ENCODE measurements at places on chromosomes 13 and 19.

DNA sequence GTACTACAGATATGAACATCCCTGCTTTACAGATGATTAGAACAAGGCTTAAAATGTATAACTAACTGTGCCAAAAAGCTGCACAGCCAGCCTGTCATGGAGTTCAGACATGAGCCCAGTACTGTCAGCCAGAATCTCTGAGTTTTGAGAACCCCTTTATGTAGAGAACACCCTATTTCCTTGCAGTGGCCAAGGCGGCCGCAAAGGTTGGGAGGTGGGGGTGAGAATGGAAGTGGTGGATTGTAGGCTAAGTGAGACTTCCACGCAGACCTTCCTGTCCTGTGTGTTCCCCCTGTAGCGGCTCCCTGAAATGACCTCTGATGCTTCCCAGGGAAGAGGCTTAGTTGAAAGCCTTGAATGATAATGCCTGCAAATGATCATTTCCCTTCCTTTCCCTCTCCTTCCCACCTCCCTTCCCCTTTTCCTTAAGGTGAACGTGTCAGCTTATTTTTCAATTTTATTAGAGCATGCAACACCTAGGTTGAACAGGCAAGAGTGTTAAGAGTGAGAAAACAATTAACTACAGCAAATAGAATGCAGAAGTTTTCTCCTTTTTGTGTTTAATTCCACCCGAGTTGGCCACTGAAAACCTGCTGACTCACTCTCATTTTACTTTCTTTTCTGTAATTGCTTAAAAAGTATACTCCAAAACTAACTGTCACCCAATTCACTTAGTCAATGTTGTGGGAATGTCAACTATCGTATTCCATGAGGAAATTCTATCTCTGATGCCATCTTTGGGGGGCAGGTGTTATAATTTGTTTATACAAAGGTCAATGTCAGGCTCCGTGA is 167.0 kb upstream of the EDNRB start:
- DNase-seq = no peak

- DNase-seq = no peak
Measured at GRCh38 chr13:44664308-44664707, 88.2 kb upstream of the TSC22D1 start.

GRCh38 chr13:108263621-108264355 is 5.7 kb upstream of the TNFSF13B start:
- DNase-seq = no peak

GRCh38 chr13:37460166-37460565 is 138.4 kb downstream of the POSTN start:
- DNase-seq = no peak

DNA sequence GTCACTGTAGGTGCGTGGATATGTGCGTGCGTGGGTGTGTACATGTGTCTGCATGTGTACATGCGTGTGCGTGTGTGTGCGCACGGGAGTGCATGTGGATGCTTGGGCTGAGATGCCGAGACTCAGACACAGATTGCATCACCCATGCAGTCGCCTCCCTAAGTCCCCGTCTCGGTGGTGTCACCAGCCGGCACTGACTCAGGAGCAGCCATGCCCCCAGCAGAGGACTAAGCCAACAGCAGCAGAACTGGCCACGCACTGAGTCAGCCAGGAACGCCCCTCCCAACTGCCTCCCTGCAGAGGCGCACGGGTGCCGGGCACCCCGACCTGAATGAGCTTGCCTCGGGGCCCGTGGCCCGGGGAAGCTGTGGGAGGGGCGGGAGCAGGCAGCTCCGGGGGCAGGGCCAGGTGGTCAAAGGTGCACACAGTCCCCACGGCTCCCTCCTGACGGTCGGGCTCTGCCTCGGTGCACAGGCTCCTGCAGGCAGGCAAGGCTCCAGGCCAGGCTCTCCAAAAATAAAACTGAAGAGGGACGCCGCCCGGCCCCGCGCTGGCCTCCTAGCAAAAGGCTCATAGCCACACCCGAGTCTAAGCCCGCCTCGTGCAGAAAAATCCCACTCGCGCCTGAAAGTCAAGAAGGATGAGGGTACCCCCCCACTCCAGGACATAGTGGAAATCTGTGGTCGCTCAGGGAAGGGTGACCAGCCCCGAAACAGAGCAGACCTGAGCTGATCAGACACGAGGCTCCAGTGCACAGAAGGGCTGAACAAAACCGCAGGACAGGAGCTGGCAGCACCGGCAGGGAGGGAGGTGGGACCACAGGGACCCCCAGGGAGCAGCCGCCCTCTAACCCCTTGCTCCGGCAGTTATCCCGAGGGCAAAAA is 49.2 kb downstream of the GADD45B start:
- no peak for DNase-seq

GRCh38 chr19:34075661-34076091 is 96.6 kb upstream of the LSM14A start:
- no peak for DNase-seq

- DNase-seq = no peak
Measured at GRCh38 chr13:37701306-37701705, 102.7 kb upstream of the POSTN start.

DNA sequence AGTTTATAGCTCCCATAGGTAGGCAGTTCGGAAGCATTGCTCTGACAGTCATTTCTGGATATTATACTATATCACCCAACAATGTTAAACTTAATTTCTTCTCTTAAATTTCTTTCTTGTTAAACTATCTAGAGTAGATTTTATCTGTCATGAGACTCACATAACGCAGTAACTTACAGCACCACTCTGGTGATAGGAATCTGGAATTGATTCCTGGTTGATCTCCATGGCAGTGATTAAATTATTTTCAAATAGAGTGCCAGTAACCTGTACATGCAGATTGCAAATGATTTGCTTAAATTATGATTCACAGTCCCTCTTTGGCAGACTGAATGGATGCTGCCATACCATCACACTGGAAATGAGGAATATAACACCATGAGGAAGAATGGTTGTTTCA is 722.1 kb downstream of the DACH1 start:
- no peak for DNase-seq

DNA sequence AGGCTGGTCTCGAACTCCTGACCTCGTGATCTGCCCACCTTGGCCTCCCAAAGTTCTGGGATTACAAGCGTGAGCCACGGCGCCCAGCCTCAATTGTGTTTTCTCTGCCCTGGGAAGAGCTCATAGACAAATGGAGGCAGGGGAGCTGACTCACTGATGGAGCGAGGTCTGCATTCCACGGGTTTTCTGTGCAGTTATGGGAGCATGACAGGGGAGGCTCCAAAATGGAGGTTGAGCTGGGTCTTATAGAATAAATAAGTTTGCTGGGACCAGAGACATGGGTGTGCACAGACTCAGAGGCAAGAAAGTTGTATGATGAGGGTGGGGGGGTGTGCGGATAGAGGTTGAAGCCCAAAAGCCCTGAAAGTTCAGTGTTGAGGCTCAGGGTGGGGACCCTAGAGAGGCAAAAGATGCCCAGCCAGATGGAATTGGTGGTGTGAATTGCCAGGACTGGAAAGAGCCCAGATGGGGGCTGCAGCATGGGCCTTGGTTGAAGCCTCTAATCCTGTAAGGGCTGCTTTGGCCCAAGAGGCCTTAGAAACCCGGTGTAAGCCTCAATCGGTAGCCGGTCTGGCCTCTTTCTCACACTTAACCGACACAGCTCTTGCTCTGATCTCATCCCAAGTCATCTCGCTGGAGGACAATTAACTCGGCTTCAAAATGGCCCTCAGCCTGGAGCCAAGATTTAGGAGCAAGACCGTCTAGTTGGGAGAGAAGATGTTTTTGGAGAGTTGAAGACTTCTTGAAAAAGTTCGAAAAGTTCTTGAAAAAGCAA is 1.9 kb downstream of the TPM4 start:
- no peak for DNase-seq

GRCh38 chr13:27149702-27150101 is 21.9 kb downstream of the USP12 start:
- DNase-seq = no peak

DNA sequence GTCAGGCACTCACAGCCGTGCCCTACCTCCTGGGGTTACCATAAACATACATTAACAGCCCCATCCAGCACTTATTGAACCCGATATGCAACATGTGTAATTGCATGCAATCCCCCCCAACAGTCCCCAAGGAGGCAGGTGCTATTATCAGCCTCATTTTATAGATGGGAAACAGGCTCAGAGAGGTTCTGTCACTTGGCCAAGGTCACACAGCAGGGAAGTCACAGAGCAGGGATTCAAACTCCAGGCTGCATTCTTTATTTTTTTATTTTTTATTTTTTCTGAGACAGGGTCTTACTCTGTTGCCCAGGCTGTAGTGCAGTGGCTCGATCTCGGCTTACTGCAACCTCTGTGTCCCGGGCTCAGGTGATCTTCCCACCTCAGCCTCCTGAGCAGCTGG is 38.4 kb upstream of the TNFAIP8L1 start:
- DNase-seq = no peak

- no peak for DNase-seq
Measured at GRCh38 chr13:40456979-40457553, 209.4 kb downstream of the FOXO1 start.

DNA sequence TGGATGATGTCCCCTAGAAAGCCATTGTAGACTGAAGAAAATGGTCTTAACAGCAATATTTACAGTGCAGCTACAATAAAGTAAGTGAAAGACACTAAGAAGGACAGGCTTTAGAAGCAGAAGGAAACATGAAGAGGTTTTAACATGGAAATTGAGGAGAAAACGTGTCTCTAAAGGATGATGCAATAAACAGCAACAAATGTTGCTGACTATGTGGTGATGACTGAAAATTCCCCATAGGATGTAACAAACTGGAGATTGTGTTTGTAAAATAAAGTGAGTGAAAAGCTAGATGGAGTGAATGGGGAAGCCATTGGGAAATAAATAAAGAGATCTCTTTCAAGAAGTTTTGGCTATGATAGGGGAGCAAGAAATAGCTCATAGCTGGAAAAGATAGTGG is 186.7 kb upstream of the IPO5 start:
- DNase-seq = no peak

DNA sequence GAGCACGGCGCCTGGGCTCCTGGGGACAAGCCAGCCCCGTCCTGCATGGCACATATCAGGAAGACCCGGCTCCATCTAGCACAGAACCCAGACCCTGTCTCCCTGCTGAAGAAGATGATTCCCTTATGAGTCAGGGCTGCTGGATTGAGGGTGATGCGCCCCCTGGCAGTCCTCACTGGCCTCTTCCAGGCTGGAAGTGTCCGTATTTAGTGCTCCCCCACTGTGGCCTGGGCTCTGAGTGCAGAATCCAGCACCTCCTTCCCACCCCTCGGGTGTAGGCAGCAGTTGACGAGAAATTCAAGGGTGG is 14.9 kb downstream of the COMP start:
- no peak for DNase-seq

GRCh38 chr13:87255394-87255793 is 415.8 kb upstream of the SLITRK5 start:
- DNase-seq = no peak
